ENCODE measurements at places on chromosomes 7 and 10. TPM values are rescaled to one million over a fixed set of nuclear protein-coding genes. Genes with fewer than 3 reads are reported as not detected.

- no peak for DNase-seq
Measured at GRCh38 chr7:11751315-11751714, 80.7 kb downstream of the THSD7A start.

DNA sequence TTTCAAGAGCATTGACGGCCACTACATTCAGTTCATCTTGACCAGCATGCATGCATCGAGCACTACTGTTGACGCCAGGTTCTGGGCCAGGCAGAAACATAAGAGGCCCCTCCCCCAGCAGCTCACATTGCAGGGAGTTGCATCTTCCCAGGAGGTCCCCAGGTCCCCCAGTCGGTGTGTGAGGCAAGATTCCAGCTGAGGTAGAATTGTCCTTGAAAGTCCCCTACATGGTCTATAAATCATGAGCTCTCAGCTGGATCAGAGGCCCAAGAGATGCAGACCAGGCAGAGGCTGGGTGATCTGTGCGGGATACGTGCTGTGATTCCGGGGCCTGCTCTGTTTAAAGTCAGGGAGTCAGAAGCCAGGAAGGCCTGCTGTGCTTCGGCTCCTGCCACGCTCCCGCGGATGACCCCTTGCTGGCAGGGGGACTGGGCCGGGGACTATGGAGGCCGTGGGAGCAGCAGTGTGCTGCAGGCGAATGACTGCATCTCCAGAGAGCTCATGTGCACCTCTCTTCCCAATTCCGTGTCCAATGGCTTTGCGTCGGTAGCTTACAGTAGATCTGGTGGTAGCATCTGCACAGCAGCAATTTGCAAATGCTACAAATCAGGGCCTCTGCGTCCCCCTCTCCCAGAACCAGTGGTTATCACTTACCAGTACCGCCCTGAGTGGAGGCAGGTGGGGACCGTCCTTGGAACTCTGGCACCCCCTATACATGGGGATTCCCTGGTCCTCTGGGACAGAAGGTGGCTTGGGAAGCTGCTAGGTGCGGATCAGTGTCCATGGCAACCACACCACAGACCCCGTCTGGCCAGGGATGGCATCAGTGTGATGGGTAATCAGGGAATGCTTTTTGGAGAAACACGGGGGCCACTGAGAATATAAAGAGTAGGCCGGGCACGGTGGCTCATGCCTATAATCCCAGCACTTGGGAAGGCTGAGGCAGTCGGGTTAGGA, 93.6 kb downstream of the RGS10 start:
- no peak for DNase-seq

OR2A14 gene
- not detected for total RNA-seq

DNA sequence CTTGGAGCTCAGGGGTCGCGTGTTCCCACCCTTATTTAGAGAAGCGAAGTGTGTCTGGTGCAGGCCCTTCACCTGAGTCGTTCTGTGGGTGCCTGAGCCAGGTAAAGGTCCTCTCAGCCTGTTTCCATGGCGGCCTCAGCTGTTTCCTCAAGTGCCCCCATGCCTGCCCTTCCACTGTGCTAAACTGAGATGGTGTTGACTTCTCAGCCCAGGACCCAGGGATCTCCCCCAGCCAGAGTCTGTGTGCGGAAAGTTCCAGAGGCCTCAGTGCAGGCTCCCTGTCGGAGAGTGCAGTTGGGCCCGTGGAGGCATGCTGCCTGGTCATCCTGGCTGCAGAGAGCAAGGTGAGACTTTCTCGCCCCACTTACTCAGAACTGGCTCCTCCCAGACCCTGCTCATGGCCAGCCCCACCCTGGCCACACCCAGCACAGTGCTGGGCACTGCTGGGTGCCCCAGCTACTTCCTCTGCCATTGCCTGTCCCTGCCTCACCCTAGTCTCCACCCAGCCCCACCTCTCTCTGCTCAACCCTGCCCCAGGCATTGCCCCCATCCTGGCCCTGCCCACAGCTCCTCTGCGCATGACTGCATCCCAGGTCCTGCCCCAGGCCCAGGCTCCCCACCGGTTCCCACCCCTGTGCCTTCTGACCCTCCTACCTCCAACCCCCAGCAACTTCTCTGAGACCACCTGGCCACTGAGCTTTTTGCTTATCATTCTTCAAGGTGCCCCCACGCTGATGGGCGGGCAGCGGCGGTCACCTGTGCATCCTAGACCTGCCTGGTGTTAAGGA, 20.3 kb downstream of the NACAD start:
- DNase-seq: no peak

- no peak for DNase-seq
Measured at GRCh38 chr10:94571081-94571480, 25.5 kb downstream of the HELLS start.

- DNase-seq: no peak
Measured at GRCh38 chr10:49310460-49310859, 11.5 kb downstream of the C10orf71 start.

DNA sequence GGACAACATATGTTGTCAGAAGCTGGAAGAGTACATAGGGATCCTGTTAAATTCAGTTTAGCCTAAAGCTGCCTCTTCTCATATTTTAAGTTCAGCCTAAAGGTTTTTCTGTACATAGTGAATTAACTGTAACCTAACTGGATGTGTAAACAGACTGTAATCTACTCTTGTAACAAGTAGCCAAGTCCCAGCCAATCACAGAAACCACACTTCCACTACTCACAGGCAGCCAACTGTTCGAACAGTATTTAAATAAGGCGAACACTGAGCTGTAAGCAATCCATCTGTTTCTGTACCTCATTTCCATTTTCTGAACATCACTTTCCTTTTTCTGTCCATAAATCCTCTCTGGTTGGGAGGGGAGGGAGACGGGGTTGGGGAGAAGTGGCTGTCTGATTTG, 15.0 kb upstream of the STN1 start:
- no peak for DNase-seq

DNA sequence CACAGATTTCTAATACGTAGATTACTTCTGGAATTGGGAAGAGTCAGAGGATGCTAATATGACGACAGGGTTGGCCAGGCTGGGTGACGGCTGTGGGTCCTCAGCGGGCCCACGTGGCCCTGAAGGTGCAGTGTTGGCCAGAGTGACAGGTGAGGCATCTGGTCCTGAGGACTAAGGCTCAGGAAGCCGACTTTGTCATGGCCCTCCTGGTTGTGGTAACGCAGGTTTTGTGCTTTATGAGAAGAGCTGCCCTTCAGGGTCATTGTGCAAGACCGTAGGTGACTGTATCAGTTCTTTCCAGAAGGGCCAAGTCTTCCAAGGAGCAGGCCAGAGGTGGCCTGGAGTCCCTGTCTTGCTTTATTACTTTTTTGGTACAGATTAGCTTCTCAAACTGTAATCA, 2.5 kb downstream of the EIF3B start:
- DNase-seq: no peak

- DNase-seq: peak; percentile 84
Measured at GRCh38 chr7:74059681-74060588, 23.7 kb upstream of the LIMK1 start.

GRCh38 chr10:114810926-114811325, 10.7 kb upstream of the FHIP2A start:
- DNase-seq: no peak

GRCh38 chr7:101370836-101371235, 8.2 kb downstream of the COL26A1 start:
- DNase-seq: no peak

GRCh38 chr7:23175938-23176337, 5.9 kb upstream of the NUP42 start:
- no peak for DNase-seq

MGAM2 gene
- total RNA-seq: 2.9 TPM

- DNase-seq: no peak
Measured at GRCh38 chr7:43756368-43757072, 2.0 kb upstream of the BLVRA start.

- no peak for DNase-seq
Measured at GRCh38 chr7:94974423-94974822, 67.0 kb downstream of the PPP1R9A start.

- no peak for DNase-seq
Measured at GRCh38 chr10:34262985-34263384, 552.1 kb downstream of the PARD3 start.

DNA sequence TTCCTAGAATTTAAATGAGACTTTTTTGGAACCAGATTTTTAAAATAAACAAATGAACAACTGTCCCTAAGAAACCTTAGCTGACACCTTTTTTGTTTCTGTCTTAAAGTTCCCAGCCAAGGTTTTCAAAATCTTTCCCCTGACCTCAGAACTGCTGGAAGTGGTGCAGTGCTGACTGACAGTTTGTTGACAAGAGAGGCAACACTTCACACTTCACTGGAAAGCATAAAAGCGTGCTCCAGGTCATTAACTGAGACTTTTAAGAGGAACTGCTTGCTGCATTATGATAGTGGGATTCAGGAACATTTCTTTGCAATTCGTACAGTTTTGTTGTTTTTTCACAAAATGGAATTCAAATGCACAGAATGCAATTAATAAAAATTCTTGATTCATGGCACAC, 36.2 kb downstream of the SYPL1 start:
- DNase-seq: no peak

LIPN gene
- total RNA-seq: not detected

ZNF853 gene
- total RNA-seq: 11.5 TPM

- DNase-seq: no peak
Measured at GRCh38 chr7:105470846-105471245, 51.2 kb downstream of the PUS7 start.

- no peak for DNase-seq
Measured at GRCh38 chr7:151683615-151684407, 164.1 kb upstream of the RHEB start.

- no peak for DNase-seq
Measured at GRCh38 chr10:52440612-52441285, 126.7 kb downstream of the DKK1 start.

GRCh38 chr10:63720676-63721075, 199.5 kb downstream of the REEP3 start:
- no peak for DNase-seq

GRCh38 chr7:73860859-73861258, at the start of gene TMEM270:
TSS of gene TMEM270 (plus strand) at chr7:73861159. CDS start at chr7:73861195, 36 bp downstream.
- no peak for DNase-seq

DNA sequence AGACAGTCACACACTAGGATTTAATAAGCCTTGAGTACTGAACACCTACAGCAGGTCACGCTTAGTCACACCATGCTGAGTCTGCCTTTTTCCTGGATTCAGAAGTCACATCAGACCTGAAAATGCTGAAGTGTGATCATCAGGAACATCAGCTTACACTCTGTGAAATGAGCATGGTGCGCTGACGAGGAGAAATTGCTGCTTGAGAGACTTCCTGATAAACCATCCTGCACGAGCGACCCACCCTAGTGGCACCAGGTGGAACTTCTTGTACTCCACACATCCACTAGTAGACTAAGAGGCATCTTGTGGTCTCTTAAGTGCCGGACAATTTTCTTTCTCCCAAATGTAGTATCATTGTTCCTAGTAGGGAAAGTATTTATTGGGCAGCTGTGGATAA, 51.8 kb upstream of the MRLN start:
- DNase-seq: no peak

GRCh38 chr10:130254662-130255061, 118.5 kb downstream of the GLRX3 start:
- no peak for DNase-seq

DNA sequence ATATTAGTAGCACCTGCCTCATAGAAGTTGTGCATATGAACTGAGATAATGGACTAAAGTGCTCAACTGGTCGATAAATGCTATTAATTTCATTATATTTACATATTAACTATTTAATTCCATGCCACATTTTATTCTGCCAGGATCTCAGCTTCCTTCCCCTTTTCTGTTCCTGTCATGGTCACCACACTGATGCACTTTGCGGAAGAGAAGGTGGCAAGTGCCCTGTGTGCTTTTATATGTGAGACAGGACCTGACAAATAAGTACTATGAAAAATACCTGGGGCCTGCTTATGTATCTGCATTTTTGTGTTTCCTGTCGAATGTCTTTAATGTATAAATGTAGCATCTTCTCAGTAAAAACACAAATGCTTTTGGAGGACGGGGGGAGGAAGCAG, 12.2 kb downstream of the ATP6V0E2 start:
- no peak for DNase-seq

OIT3 gene
- not detected for total RNA-seq

All from breast epithelium (tissue), 4 donors.